NT2/D1 (cell line): ENCODE measurements at places on chromosomes 12 and 14.

GRCh38 chr14:32578181-32578580 is 249.1 kb downstream of the AKAP6 start:
- DNase-seq: no peak

DNA sequence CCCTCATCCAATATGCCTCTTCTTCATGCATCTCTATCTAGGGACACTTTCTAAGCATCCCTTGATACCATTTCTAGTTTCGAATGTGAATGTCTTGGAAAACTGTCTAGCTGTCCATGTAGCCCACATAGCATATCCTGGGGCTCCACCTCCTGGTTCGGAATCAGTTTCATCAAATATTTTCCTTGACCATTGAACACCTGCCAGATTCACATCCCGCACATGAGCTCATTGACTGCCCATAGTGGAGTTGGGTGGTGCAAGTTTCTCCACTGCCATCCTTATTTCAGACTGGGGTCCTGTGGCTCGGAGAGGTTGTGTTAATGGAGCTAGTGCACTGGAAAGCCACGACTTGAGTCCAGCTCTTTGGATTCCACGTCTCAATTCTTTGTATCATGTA is 58.6 kb upstream of the TMEM263 start:
- DNase-seq: no peak

GRCh38 chr12:15474766-15475165 is 152.5 kb downstream of the PTPRO start:
- no peak for DNase-seq

DNA sequence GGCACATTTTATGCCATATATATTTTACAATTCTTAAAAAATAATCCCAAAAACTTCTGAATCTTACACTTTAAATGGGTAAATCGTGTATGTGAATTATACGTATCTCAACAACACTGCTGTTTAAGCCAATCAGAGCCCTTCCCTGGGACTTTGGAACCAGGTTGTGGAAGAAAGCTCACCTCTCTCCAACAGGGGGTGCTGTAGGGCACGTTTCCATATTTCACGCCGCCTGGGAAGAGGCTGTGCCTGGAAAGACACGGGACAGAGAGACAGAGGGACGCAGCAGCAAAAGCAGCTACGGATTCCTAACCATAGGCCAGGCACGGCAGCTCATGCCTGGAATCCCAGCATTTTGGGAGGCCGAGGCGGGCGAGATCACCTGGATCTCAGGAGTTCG is 29.4 kb upstream of the FBRSL1 start:
- peak; percentile 38 for DNase-seq

DNA sequence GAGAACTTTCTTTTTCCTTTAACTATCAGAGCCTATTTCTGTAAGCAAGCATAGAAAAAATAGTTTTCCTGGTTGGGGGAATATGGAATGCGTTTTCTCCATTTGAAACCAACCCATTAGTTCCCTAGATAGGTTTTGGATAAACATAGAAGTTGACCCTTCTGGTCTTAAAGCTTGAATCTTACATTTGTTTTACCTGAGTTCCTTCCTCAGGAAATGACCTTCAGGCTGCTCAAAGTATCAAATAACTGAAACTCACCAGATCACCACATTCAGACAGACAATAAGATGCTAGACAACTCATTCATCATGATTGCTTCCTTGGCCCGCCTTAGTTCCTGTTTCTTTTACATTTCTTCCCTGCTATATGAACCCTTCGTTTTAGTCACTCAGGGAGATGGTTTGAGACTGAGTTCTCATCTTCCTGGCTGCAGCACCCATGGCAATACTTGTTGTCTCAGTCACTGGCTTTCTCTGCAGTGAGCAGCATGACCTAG is 52.2 kb downstream of the LRP6 start:
- no peak for DNase-seq

GRCh38 chr14:72311116-72311515 is 378.9 kb downstream of the RGS6 start:
- DNase-seq: no peak

- DNase-seq: no peak
Observed at GRCh38 chr14:38056270-38056669, 151.4 kb upstream of the SSTR1 start.

- no peak for DNase-seq
Observed at GRCh38 chr12:31574803-31575575, 15.9 kb downstream of the DENND5B start.

GRCh38 chr14:68781161-68782021 is 11.5 kb downstream of the ZFP36L1 start:
- no peak for DNase-seq

- no peak for DNase-seq
Observed at GRCh38 chr14:65808390-65808789, 395.9 kb downstream of the FUT8 start.

- no peak for DNase-seq
Observed at GRCh38 chr14:54169254-54169924, 212.8 kb upstream of the BMP4 start.

DNA sequence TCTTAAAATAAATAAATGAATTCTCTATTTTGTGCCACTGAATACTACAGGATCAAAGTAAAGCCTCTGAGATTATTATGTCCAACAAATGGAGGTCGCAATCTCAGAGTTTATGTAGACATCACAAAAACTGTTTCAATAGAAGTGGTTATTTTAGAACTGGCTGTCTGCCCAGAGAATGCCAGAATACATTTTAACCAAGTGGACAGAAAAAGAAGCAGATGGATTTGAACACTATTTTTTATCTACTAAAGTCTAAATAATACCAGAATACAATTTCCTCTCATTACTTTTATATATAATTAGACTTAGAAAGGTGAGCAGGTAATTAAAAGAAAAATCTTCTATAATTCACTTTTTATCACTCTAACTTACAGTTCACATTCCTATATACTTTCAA is 118.3 kb downstream of the MED13L start:
- no peak for DNase-seq

- peak; percentile 22 for DNase-seq
Observed at GRCh38 chr12:38149395-38150073, 167.0 kb upstream of the ALG10B start.

DNA sequence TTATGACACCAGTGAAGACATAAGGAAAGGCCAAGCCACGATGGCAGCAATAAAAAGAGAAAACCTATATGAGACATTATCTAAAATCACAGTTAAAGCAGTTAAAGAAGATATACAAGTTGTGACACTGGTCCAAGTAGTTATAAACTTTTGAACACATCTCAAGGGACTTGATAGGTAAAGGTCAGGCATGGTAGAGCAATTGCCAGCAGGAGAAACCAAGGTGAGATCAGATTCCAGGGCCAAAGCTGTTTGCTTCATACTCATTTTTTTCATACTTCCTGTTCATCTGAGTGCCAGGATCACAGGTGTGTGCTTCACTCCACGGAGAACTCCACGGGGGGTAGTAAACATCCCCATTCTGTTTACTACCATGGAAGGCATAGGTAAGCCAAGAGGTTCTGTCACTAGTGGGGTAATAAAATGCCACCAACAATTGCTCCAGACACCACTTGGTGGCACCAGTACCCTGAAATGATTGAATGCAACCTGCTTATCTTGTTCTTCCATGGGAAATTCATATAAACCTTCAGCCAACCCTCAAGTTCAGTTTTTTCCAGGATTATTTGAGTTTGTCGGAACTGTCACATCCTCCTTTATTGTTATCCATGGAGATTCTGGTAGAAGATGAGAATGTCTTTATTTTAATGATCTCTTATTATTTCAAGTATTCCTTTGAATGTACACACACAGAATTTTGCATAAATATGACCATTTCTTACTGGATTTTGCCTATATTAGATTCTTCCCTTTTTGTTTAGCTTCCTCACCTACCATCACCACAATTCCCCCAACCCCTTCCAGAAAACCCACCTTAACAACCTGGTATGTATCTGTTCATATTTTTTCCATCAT is 59.2 kb upstream of the TSPAN8 start:
- no peak for DNase-seq

DNA sequence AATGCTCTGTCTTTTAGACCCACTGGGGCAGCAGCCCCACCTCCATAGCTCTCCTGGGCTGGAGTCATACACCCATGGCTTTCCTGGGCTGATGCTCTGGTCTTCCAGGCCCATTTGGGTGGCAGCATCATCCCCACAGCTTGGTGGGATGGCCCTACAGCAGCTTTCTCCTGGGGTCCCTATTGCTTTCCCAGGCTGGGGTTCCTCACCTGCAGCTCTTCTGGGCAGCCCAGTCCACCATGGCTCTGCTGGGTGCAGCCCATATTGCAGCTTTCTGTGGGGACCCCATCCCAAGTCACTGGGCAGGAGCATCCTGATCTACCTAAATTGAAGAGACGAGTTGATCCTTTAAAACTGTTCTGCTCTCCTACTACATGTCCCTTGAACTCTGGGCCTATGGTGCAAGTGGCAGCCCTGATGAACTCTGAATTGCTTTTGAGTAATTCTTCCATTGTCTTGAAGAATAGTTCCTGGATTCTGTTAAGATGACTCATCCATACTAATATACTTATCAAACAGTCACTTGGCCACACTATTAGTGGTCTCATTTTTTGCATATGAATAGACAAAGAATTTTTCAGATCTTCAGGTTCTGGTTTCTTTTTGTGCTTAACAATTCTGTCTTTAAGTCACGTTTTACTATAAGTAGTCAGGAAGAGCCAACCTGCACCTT is 390.1 kb downstream of the DPF3 start:
- no peak for DNase-seq

DNA sequence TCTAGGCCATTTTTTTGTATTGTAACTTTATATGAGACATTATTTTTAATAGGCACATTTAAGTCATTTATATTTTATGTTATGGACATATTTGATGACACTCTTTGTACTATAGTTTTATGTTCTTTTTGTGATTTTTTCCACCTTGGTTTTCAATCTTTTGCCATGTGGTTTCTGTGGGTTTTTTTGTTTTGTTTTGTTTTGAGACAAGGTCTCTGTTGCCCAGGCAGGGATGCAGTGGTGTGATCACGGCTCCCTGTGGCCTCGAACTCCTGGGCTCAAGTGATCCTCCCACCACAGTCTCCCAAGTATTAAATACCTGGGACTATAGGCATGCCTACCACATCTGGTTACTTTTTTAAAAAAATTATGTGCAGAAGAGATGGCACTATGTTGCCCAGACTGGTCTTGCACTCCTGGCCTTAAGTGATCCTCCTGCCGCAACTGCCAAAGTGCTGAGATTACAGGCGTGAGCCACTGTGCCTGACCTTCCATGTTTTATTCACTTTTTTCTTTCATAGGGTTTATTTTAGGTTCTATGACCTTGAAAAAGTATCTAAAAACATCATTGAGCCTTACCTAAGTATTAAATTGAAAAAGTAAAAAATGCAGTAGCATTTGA is 16.3 kb downstream of the MSRB3 start:
- DNase-seq: no peak

DNA sequence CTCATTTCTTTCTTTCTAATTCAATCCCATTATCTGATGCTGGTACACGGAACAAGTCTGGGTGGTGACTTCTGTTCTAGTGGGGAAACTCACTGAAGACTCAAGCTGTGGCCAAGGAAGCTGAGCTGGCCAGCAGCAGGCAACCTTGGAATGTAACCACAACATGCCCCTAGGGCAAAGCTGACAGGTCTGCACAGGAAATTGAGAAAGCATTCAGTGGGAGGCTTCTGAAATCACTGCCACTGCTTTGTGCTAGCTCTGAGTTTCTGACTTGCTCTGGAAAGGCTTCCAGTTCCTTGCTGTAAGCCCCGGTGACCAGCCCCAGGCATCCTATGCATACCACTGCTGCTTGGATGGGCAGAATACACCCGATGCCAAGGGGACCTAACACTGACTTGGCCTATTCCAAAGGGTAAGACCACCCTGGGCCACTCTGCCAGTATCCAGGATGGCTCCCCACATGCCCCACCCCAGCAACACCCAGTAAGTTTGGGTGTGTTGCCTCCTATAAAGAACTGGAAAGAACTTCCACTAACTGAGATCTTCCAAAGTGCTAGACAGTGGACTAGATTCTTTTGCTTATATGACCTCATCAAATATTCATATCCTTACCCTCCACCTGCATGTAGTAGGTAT is 84.5 kb upstream of the CDKN3 start:
- peak; percentile 49 for DNase-seq

- DNase-seq: no peak
Observed at GRCh38 chr12:99769396-99769980, 121.9 kb downstream of the GARIN6 start.

DNA sequence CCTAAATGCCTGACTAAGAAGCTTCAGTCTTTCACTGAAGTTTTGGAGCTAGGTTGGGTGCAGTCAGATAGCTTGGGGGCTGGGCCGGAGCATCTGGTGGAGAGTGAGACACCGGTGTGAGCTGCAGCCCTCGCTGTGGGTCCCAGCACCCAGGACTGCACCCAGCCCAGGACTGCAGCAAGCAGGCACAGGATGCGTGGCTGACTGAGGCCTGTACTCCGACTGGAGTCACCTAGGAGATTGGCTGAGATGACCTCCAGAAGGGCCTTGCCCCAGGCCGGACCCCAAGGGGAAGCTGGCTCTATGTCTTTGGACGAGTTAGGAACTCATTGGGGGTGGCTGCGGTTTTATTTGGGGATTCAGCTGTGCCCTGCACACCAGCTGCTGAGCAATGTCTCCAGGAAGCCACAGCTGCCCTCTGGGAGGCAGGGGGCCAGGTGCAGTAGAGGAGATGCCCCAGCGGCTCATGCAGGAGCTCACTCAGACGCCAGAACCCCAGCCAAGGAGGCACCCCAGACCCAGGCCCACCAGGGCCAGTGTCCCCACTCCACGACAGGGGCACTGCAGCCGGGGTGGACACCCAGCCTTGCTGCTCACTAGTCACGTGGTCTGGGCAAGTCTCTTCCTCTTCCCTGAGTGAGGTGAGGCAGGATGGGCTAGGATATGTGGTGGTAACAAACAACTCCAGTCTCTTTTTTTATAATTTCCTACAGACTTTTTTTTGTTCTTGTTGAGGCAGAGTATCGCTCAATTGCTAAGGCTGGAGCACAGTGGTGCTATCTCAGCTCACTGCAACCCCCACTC is 31.8 kb upstream of the RCOR1 start:
- DNase-seq: no peak

GRCh38 chr14:51481643-51482042 is 170.1 kb upstream of the FRMD6 start:
- no peak for DNase-seq

DNA sequence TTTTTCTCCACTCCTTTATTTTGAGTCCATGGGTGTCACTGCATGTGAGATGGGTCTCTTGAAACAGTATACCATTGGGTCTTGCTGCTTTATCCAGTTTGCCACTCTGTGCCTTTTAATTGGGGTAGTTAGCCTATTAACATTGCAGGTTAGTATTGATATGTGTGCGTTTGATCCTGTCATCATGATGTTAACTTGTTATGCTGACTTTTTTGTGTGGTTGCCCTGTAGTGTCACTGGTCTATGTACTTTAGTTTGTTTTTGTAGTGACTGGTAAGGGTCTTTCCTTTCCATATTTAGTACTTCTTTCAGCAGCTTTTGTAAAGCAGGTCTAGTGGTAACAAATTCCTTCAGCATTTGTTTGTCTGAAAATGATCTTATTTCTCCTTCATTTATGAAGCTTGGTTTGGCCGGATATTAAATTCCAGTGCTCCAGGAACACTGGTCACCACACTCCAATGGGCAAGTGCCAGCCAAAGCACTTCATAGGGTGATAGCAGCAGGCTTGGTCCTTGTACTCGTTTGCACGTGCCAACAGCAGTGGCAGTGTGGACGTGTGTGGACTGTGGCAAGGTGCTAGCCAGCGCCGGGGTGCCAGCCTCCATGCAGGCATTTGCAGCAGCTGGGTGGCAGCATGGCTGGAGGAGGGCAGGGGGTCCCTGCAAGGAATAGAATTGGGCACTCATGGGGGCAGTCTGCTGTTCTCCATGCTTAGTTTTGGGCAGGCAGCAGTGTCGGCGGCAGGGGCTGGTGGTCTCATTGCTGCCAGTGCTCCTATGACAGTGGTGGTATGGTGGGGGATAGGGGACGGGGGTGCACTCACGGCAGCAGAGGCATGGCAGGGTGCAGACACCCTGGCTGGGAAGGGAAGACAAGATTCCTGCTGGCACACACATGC is 53.5 kb downstream of the FRS2 start:
- DNase-seq: no peak
